Sigmoid colon (tissue), 7 donors: ENCODE measurements at places on chromosomes 2 and 18.
A peak's percentile ranks its signal among the peaks of the same experiment; 100 is the strongest.

- H3K27ac ChIP-seq, result no peak overlapping the region
- peak; percentile 33 for DNase-seq
- H3K27me3 ChIP-seq, result no peaks in the 10 kb centered on the region
- H3K36me3 ChIP-seq, result no peaks in the 10 kb centered on the region
- H3K4me3 ChIP-seq, result no peak overlapping the region
Observed at GRCh38 chr2:233799087-233799665, 21.0 kb downstream of the MROH2A start.

DNA sequence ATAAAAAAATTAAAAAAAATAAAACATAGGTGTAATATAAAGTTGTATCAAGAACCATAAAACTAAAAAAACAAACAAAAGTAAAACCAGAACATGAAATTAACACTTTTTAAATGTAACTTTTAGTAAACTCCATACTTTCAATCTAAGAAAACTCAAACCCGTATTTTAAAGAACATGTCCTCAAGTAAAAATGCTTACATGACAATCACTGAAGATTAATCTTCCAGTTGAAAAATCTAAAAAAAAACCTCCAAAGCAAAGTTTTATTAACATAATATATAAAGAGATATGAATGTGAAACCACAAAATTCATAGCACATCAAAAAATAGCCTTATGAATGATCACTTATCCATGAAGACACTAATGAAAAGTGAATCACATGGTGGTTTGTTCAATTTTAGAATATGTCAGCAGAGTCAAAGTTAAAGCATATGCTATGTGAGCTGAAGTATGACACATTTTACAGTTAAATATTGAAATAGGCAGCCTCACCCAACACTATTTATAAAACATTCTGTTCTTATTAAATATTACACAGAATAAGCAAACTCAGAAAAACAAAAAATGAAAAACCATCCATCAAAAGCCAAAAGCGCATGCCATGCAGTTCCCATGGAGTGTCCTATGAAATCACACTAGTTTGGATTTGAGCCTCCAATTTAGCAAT, 23.1 kb upstream of the CHAC2 start:
- no peaks in the 10 kb centered on the region for H3K36me3 ChIP-seq
- no peak for DNase-seq
- no peaks in the 10 kb centered on the region for H3K27me3 ChIP-seq
- H3K4me3 ChIP-seq, result no peak overlapping the region
- no peak overlapping the region for H3K27ac ChIP-seq
- no peaks in the 10 kb centered on the region for H3K4me1 ChIP-seq

DNA sequence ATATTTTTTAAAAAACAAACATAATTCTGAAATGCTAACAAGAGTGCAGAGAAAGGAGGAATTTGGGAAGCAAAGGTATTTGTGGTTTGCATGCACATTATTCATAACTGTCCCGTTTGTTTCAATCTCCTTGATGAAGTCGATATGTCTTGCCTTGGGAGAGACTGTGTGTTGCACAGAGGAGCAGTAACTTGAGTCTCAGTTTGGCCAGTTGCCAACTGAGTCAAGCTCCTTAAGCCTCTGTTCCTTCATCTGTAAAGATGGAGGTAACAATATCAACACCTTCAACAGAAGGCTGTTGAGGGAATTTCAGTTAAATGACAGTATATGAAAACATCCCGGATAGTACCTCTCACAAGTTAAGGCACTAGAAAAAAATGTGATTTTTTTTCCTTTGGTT, 226.2 kb downstream of the ASXL3 start:
- no peak for DNase-seq
- H3K36me3 ChIP-seq, result no peaks in the 10 kb centered on the region
- no peak overlapping the region for H3K27ac ChIP-seq
- no peaks in the 10 kb centered on the region for H3K4me1 ChIP-seq
- no peak overlapping the region for H3K4me3 ChIP-seq

DNA sequence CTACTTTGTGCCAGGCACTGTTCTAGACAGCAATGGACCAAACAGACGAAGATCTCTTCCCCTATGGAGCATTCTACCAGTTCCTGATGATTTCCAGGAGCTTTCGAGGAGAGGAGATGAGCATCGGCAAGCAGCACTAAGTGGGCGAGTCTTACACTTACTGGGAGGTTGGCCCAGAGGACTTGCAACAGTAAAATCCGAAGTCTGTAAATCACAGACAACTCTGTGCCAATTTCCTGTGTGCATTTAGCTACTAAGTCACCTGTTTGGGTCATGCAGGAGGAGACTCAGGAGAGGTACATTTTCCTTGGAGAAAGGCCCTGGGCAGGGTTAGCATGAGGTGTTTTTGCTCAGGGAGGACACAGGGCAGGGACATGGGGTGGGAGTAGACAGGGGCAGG, 58.9 kb downstream of the TRPM8 start:
- no peaks in the 10 kb centered on the region for H3K4me1 ChIP-seq
- no peak overlapping the region for H3K27ac ChIP-seq
- no peak overlapping the region for H3K4me3 ChIP-seq

- peaks cover 4% of the 10 kb centered on the region for H3K4me1 ChIP-seq
- H3K4me3 ChIP-seq, result no peak overlapping the region
- no peaks in the 10 kb centered on the region for H3K36me3 ChIP-seq
- H3K27me3 ChIP-seq, result no peaks in the 10 kb centered on the region
- no peak for DNase-seq
Observed at GRCh38 chr2:42254186-42254895, 85.2 kb downstream of the EML4 start.

DNA sequence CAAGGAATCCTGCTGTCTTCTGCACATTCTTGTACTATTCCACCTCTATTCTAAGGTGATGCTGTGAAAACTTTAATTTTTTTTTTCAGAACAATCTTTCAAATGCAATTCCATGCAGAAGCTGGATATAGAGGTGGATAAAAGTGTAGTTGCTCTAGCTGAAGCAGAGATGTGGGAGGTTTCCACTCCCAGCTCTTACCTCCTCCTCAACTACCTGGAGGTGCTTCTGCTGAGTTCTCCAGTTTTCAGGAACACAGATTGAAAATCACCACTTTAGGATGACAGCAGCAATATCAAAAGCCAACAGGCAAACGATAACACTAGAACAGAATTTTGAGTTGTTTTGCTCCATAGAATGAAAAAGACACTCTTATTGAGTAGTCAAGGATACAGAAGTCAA, 51.1 kb upstream of the FAM98A start:
- no peak overlapping the region for H3K4me3 ChIP-seq
- no peak for DNase-seq
- no peaks in the 10 kb centered on the region for H3K27me3 ChIP-seq
- H3K36me3 ChIP-seq, result no peaks in the 10 kb centered on the region
- no peaks in the 10 kb centered on the region for H3K4me1 ChIP-seq
- no peak overlapping the region for H3K27ac ChIP-seq
